Vagina (tissue), 2 donors: ENCODE measurements at places on chromosomes 13 and 19.

- no peak for DNase-seq
Observed at GRCh38 chr19:40273469-40274360, 11.4 kb downstream of the AKT2 start.

GRCh38 chr13:33379608-33380007, 94.1 kb upstream of the STARD13 start:
- DNase-seq, result no peak

DNA sequence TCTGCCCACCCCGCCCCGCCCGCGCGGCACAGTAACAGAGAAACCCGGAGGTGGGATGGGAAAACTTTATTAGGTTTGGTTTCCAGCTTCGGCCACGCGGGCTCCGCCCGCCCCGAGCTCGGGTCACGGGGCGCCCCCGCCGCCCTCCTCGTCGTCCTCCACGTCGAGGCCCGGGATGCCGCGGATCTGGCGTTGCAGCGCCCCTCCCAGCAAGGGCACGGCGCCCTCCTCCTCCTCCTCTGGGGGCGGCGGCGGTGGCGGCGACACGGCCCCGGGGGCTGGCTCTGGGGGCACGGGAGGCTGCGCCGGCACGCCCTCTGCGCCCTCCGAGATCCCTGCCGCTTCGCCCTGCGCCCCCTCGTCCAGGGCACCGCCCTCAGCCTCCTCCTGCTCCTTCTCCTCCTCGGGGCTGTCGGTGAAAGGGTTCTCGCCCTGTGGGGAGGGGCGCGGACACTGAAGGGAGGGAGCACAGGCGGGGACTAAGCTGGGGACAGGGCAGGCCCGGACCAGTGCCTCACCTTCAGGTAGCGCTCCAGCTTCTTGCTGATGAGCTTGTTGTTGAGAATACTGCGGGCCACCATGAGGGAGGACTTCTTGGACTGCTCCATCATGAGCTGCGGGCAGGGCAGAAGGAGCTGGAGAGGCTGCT, 536 bp upstream of the AKAP8 start:
- no peak for DNase-seq

DNA sequence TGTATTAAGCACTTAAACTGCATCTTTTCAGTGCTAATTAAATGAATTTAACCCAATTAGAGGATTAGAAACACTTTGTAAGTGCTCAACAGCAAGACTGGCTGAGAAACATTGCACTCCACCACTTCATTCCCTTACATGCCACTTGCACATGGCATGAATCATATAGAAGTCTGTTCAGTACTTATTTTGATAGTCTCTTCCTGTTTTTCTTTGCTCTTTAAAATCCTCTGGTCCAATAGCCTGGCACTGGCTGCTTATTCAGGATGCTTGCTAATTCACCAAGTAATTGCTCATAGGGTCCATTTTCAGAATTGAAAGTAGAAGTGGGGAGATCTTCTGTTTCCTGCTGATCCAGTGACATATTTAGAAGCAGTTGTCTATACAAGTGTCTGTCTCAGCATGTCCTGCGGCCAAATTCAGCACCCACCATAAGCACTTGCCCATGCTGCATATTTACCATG, 900.1 kb downstream of the PCDH9 start:
- no peak for DNase-seq

- peak; percentile 44 for DNase-seq
Observed at GRCh38 chr19:32176591-32176990, 168.8 kb upstream of the ZNF507 start.

DNA sequence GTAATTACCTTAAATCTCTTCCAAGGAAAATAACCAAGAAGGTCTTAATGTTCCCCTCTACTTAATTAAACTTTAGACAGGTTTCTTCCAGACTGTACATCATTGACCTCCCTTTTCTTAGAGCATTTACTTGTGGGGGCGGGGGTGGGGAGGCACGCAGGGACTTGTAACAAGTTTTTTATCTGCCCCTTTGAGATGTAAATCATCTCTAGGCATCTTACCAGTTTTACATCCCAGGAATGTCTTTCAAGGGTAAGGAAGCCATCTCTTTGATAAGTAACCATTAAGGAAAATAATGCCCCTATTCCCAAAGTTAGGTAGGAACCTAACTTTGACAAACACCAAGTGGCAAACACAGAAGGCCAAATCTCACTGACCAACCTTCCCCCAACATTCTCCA, 528.6 kb downstream of the SUCLA2 start:
- no peak for DNase-seq

DNA sequence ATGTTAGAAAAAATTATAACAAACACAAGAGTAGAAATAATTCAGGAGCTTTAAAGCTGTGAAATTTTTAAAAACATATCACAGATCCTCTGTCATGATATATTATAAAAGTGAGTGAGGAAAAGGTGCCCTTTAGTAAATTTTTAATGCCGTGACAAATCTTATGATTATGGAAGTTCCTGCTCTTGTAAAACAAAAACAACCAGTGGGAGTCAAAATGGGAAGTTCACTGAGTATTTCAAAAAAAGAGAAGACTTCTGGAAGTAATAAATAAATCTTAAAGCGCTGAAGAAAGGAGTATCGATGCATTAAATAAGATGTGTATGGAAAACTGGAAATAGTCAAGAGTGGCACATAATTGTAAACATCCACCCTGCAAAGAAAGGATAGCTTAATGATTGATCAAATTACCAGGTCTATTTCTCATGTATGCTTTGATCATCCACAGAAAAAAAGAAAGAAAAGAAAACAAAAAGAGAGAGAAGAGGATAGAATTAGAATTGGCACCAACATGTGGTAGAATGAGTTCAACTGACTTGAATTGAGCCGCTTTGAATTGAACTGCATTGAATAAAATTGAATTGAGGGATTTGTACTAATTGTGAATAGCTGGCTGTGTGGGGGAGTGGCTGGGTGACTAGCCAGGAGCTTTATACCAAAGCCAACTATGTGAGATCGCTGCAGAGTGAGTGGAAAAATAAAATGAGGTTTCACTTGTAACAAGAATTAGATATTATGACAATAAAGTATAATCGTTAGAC, 647.6 kb upstream of the SPRY2 start:
- no peak for DNase-seq

- DNase-seq, result no peak
Observed at GRCh38 chr13:90738881-90739280, 608.6 kb upstream of the MIR17HG start.

DNA sequence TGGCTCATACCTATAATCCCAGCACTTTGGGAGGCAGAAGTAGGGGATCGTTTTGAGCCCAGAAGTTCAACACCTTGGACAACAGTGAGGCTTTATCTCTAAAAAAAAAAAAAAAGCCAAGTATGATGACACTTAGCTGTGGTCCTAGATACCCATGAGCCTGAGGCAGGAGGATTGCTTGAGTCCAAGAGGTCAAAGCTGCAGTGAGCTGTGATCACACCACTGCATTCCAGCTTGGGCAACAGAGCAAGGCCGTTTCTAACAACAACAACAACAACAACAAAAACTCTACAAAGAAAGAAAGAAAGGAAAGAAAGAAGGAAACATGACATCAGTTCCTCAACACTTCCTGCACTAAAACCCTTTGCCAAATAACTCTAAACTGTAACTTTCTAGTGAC, 265.1 kb upstream of the DACH1 start:
- DNase-seq, result no peak

GRCh38 chr13:20441879-20442278, 83.8 kb downstream of the CRYL1 start:
- no peak for DNase-seq

- no peak for DNase-seq
Observed at GRCh38 chr13:108985166-108985565, 355.8 kb downstream of the MYO16 start.

DNA sequence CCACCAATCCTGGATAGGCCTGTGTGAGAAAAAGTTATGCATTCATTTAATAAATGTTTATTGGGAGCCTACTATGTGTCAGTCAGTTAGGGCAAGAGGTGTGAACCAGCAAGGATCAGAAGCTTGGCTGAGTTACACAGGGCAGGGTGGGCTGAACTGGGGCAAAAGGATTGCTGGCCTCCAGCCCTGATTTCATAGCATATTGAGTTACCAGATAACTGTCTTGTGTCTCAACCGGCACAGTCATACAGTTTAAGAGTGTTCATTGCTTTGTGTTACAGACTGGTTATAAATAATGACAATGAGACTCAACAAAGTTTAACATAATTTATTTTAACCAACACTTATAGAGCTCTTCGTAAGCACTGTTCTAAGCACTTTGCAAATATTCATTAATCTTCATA, 253.8 kb downstream of the DLEU7 start:
- DNase-seq, result no peak
